ENCODE measurements at places on chromosomes 12 and 14. TPM values are rescaled to one million over a fixed set of nuclear protein-coding genes. Genes with fewer than 3 reads are reported as not detected.

PPP1R36 gene
- total RNA-seq: not detected

KRT79 gene
- total RNA-seq: not detected

PIWIL1 gene
- not detected for total RNA-seq

KLRC2 gene
- not detected for total RNA-seq

PACS2 gene
- total RNA-seq: 90.6 TPM

KRT82 gene
- total RNA-seq: not detected

CCDC177 gene
- not detected for total RNA-seq

GRCh38 chr12:50507930-50508329 lies 3.1 kb downstream of the DIP2B start:
- DNase-seq: no peak

DNA sequence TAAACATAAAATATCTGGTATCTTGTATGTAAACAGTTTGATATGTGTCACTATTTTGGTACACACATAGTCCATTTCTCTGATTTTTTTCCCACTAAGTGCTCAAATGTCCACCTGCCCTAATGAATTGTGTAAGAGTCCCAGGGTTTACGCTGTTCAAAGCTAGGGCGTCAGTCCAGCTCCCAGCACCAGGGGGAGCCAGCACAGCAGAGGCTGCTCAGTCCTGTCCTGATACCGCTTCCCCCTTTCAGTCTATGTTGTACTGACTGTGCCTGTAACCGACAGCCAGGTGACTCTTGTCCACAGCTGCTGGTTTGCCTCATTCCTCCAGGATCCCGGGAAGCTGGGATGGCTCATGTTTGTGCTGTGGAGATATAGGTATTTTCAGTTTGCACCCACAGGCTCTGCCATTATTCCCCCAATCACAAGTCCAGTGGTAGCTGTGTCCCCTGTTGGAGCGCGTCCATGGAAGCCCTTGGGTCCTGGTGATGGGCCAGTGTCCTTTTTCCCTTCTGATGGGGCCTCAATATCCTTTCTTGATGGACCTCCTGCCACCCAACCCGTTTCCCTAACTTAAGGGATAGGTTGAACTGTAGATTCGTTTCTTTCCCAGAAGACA lies 242.0 kb downstream of the NEDD1 start:
- no peak for DNase-seq

- peak; percentile 63 for DNase-seq
Observed at GRCh38 chr12:65825507-65826352, 1.4 kb downstream of the HMGA2 start.

GRCh38 chr12:104551313-104551931 lies 94.7 kb downstream of the CHST11 start:
- no peak for DNase-seq

DNA sequence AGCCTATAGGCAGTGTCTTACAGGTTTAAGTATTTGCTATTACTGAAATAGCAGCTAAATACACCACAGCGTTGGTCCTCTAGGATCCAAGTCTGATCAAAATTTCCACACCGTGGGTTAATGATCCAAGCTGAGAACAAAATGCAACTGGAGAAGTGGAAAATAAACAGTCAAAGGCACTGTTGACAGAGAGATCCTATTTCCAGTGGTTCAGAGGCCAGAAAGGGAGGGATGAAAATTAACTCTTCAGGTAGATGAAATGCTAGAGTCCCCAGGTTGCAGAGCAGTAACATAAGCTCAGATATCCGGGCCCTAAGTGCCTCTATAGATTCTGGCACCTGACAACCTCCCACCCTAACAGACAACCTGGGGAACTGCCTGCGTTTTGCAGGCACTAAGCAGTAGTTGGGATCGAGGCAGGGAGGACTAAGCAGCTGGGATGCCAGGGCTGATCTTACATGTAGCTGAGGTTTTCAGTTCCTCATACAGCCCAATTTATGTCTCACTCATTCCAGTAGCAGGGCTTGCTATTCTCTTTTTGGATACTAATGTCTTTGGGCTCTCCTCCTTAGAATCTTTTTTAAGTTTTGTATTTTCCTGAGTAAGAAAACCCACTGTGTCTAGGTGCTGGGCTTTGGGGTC lies 42.7 kb upstream of the CRACR2A start:
- DNase-seq: no peak

DNA sequence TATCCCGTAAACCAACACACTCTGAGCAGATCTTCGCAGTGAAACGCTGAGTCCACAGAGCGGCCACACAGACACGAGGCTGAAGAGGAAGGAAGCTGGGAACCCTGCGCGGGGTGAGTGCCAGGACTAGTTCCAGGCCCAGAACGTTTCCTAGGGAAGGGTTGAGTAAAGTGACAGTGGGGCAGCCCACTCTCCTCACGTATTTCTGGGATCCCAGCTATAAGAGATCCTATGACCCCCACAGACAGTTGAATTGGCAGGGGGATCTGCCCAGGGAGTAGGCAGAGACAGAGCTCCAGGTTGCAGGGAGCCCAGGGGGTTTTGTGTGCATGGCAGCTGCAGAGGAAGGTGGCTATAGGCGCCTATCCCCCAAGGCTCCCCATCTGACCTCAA lies 51.1 kb downstream of the GTF2A1 start:
- peak; percentile 87 for DNase-seq

DNA sequence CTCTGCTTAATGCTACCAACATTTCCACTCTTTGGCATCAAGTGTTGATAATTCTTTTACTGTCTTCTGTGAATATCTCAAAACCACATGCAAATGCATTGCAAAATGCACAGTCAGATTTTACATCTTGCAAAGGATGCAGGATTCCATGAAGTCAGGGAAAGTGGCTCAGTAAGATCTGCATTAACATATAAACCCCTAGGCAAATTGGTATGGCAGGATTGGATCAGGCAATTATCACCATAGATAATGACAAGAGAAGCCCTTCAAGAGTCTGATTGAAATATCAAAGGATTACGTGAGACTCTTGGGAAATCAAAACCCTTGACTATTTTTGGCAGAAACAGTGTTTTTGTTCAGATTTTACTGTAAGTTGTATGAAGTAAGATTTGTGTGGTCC lies 71.0 kb downstream of the TMTC2 start:
- no peak for DNase-seq

DNA sequence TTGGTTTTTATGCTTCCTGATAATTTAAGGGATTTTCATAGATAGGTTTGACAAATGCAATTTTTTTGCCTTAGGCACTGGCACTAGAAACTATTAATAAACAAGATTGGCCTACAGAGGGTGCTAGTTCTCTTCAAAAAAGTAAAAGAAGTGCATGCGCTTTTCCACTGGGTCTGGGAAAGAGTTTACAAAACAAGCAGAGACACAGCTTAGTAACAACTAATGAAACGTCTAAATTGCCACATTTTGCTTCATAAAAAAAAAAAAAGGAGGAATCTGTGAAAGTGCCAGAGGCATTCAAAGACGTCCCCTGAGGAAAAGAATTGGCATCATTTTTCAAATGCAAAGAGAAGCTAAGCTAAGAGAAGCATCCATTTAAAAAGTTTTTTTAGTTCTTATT lies 58.3 kb upstream of the EEA1 start:
- no peak for DNase-seq

GRCh38 chr12:25135531-25136154 lies 59.3 kb downstream of the DNAI7 start:
- DNase-seq: no peak

DNA sequence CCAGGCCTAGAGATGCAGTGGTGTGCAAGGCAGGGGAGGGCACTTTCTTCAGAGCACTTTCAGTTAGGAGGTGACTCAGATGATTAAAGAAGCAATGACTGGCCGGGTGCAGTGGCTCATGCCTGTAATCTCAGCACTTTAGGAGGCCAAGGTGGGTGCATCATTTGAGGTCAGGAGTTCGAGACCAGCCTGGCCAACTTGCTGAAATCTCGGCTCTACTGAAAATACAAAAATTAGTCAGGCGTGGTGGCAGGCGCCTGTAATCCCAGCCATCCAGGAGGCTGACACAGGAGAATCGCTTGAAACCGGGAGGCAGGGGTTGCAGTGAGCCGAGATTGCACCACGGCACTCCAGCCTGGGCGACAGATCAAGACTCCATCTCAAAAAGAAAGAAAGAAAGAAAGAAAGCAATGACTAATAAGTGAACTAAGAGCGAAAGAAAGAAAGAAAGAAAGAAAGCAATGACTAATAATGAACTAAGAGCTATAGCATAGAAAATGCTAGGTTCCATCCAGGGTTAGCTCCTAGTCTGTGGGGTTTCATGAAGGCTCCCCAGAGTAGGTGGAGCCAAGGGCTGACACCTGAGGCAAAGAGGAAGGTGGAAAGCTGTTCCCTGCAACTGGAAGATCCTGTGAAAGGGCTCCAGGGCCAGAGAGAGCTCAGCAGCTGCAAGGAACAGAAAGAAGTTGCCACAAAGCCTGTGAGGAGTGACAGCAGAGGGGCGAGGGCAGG lies 334.5 kb downstream of the CACNA1C start:
- DNase-seq: no peak

DNA sequence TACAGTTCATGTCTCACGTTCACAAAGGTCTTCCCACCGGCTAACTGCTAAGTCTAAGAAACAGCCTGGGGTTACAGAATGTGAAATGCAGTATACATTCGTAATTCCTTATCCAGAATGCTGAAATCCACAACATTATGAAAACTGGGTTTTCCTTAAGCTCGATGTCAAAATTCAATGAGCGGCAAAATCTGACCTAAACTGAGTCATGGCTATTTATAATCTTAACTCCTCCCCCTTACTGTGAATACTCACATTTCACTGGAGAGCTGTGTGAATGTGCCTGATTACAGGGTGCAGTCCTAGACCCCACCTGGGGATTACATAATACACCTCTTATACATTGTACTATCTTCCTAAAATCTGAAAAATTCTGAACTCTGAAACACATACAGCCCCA lies 35.3 kb downstream of the STX2 start:
- DNase-seq: no peak

- no peak for DNase-seq
Observed at GRCh38 chr12:84661786-84662185, 250.8 kb downstream of the SLC6A15 start.

DNA sequence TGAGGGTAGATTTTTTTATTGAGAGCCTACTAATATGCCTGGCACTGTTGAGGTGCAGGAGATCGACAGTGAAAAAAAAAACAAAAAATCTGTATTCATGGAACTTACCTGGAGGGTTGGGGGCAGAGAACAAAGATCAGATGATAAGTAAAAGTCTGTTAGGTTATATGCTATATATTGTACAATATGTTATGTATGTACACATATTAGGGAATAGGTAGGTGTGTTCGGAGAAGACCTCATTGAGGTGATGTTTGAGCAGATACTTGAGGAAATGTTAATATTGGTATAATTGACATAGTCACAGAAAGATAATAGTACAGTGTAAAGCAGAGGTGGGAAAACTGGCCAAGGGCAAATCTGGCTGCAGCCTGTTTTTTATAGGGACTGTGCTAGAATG lies 5.6 kb downstream of the ARF6 start:
- no peak for DNase-seq

DNA sequence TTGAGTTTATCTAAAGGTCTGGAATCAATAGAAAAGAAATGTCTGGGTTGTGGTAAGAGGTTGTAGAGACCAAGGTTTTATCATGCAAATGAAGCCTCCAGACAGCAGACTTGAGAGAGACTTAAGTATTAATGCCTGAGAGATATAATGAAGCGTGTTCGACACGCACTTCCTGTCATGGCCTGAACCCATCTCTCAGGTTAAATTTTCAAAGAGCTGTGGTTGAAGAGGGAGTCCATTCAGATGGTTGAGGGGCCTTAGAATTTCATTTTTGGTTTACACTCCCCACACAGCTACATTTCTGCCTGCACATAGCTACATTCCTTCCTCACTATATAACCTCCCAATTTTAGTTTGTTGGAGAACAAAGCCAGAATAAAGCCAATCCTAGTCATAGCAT lies 10.1 kb upstream of the CLEC12A start:
- no peak for DNase-seq
